ENCODE measurements at places on chromosomes 12 and 14.

DNA sequence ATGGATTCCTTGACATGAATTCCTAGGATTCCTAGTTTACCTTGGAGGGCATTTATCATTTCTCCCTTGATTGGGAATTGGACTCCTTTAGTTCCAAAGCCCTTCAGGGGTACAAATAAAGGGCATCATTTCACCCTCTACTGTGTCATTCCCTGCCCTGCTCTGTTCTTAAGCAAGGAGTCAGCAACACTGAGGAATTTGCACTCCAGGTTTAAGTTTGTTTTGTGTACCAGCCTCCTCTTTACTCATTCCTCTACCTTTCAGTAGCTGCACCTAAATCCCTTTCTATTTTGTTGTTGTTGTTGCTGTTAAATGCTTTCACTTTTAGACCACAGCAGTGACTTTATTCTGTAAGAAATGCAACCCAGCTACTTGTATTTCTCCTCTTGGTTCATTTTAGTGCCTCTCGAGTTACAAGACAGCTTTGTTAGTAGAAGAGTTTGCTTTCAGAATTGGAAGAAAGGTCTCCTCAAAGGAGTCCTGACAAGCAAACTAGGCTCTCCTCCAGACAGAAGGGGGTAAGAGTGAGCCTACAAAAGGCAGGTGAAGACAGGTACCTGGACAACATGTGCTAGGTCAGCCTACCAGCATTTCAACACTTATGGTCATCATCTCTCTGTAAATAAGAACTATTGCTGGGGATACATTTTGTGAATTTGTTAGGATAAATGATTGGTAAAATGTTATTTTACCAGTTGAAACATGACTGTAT is 90.0 kb downstream of the RMST start:
- DNase-seq, result no peak

- DNase-seq, result peak; percentile 93
Measured at GRCh38 chr12:26153421-26154154, 28.8 kb upstream of the BHLHE41 start.

GRCh38 chr12:65622056-65622455 is 202.2 kb upstream of the HMGA2 start:
- DNase-seq, result no peak

- DNase-seq, result no peak
Measured at GRCh38 chr12:125983094-125983783, 918.0 kb downstream of the AACS start.

DNA sequence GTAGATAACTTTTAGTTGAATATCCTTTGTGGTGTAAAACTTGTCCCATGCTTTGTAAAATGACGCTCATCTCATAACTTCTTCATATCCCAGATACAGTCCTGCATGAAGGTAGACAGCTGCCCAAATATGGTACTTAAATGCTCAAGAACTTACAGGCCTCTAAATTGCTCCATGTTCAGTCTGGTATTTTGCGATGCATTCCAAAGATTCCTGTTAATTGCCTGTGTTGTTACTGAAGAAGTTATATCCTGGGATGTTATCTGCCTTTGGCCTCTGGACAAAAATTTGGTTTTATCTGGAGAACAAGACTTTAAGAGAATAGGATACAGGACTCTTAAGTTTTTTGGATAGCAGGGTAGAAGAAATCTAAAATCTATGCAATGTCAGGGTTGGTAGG is 473.0 kb downstream of the PCNX1 start:
- peak; percentile 55 for DNase-seq

DNA sequence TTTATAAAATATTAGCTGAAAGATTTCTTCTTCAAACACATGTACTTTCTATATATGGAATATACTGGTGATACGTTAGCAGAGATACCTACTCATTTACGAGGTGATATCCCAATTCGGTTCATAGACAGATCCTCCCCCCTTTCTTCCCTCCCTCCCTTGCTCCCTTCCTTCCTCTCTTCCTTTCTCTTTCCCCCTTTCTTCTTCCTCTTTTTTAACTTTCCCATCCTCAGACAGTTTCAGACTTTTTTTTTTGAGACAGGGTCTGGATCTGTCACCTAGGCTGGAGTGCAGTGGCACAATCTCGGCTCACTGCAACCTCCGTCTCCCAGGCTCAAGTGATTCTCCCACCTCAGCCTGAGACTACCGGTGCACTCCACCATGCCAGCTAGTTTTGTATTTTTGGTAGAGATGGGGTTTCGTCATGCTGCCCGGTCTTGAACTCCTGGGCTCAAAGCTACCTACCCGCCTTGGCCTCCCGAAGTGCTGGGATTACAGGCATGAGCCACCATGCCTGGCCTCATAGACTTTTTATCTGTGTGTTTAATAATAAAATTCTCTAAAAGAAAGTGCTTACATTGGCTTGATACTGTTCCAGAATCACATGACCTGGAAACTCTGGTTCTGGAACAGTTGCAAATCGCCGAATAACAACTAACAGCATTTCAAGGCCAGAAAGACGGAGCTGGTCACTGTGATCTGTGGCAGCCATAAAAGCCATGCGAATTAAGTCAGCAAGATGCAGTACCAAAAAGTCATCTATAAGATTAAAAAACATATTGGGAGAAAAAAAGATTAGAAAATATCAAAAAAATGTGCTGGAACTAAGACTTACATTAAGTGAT is 99.2 kb downstream of the HEATR5A start:
- no peak for DNase-seq

- peak; percentile 6 for DNase-seq
Measured at GRCh38 chr14:71138448-71139293, 231.4 kb downstream of the PCNX1 start.

GRCh38 chr12:64243809-64244208 is 21.7 kb upstream of the KICS2 start:
- DNase-seq, result no peak

DNA sequence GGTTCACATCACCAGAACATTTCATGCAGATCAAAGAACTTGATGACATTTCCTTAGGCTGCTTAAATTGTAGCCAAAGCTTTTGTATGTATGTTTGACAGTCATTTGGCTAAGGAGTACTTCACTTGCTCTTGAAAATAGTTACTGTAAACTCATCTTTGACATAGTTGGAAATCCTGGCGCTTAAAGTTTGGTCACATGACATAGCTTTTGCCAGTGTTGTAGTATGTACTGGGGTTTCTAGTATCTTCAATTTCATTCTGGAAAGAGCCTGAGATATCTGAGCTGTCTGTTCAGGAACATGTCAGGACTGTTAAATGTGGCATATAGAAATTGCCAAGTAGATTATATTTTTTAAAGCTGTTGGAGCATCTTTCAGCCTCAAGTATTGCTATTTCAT is 55.7 kb downstream of the WDR20 start:
- no peak for DNase-seq

- peak; percentile 34 for DNase-seq
Measured at GRCh38 chr12:7042842-7043241, 17.7 kb upstream of the C1S start.

- DNase-seq, result no peak
Measured at GRCh38 chr14:100129161-100129589, 30.3 kb downstream of the DEGS2 start.

GRCh38 chr14:89307409-89307808 is 109.6 kb downstream of the FOXN3 start:
- DNase-seq, result no peak

GRCh38 chr12:102916252-102917025 is 605 bp downstream of the PAH start:
- no peak for DNase-seq

DNA sequence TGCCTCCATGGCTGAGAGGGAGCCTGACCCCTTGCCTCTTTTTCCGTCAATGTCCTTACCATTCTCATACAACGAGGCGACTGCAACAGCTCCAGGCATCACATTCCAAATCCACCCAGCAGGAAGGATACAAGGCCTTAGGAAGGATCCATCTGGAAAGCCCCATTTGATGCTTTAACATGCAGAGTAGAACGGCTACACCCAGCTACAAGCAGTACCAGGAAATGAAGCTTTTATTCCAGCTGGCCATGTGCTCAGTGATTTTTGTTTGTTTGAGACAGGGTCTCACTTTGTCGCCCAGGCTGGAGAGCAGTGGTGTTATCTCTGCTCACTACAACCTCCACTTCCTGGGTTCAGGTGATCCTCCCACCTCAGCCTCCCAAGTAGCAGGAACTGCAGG is 124.8 kb downstream of the TMEM132D start:
- DNase-seq, result no peak

DNA sequence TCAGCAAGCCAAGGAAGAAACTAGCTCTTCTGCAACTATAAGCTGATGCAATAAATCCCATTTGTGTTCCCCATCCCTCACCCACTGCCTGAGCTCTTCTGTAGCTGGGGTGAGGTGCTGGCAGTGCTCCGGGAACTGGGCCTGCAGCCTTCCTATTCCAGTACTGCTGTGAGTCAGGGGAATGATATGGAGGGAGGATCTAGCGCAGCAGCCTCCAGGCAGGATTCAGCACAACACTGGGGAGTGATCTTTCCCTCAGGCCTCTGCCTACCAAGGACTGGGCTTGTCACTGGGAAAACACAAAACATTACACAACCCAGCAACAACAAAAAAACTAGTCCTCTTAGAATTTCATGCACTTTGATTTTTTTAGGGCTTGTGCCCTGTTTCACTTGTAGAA is 58.7 kb downstream of the ST8SIA1 start:
- peak; percentile 92 for DNase-seq

DNA sequence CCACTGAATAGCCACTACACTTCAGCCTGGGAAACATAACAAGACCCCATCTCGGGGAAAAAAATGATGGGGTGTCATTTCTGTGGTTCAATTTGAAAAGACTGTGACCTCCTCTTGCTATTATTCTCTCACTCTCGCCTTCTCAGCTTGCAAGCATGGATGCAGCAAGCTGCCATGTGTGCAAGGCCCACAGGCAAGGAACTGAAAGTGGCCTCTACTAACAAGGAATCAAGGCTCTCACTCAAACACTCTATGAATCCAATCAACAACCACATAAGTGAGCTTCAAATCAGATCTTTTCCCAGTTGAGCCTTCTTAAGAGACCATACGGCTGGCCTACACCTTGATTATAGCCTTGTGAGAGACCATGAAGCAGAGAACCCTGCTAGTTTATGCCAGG is 17.9 kb upstream of the DHRS7 start:
- no peak for DNase-seq

DNA sequence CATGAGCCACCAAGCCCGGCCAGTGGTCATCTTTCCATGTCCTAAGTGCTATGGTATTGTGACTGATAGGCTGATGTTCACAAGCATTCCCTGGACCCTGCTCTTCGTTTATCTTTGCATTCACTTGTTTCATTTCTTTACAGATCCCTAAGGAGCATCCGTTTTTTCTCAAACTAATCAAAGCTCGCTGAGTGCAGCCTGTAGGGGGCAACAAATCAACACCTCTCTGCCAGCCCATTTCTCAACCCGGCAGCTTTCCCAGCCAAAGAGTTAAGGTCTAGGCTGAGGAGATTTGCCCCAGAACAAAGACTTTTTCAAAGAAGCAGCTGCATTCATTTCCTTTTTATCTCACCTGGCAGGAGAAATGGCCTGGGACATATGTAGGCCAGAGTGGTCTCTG is 12.1 kb downstream of the SIRT4 start:
- DNase-seq, result no peak

DNA sequence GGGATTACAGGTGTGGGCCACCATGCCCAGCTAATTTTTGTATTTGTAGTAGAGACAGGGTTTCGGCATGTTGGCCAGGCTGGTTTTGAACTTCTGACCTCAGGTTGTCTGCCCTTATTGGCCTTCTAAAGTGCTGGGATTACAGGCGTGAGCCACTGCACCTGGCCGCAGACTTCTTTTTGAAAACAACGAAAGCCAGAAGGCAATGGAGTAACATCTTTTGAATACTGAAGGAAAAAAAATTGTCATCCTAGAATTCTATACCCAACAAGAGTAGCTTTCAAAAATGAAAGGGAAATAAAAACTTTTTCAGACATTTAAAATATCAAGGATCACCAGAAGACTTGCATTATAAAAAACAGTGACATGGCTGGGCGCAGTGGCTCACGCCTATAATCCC is 38.7 kb upstream of the CTDSP2 start:
- no peak for DNase-seq

GRCh38 chr12:130634866-130635265 is 81.2 kb downstream of the RIMBP2 start:
- no peak for DNase-seq

DNA sequence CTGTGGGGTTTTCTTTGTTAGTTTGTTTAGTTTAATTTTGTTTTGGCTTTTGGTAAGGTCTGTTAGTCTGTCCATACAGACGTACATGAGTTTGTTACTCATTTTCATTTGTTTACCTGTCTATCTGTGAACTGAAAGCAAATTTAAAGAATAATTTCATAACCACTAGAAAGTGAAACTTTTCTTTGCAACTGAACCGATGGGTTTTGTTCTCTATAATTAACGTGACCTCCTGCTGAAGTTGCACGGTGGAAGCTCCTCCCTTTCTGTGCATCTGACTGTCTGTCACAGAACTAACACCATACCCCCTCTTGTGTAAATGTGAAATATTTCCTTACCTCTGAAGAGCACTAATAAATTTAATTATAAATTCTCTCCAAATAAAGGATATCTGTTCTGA is 595.5 kb downstream of the GALC start:
- no peak for DNase-seq

GRCh38 chr12:65248656-65249633 is 29.5 kb upstream of the MSRB3 start:
- no peak for DNase-seq

- peak; percentile 18 for DNase-seq
Measured at GRCh38 chr14:75147423-75148071, 20.7 kb upstream of the NEK9 start.

DNA sequence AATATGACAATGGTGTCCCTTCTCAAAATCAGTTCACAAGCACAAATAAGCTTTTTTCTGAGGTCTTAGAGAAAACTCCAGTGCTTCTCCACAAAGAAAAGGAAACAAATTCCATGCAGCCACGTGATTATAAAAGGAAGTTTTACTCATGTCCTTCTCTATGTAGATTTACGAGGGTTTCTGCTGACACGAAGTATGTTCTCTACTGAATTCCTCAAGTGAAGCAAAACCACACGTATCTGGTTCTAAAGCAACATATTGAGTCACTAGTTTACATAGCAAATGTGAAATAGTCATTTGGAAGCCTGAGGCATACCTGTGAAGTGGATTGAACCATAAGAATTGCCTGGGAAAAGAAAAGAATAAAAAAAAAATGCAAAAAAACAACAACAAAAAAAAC is 31.9 kb downstream of the BMP4 start:
- peak; percentile 76 for DNase-seq

GRCh38 chr14:68513838-68514607 is 278.8 kb downstream of the ZFP36L1 start:
- DNase-seq, result no peak
